Activated naive CD4-positive, alpha-beta T cell treated with anti-CD3 and anti-CD28 coated beads for 36 hours (primary cell): ENCODE measurements at places on chromosomes 1 and 21. TPM values are rescaled to one million over a fixed set of nuclear protein-coding genes. Genes with fewer than 3 reads are reported as not detected.

The TPTE gene
- total RNA-seq: not detected

The CASQ2 gene
- total RNA-seq: not detected

- DNase-seq: no peak
Observed at GRCh38 chr1:151693057-151693651, 23.4 kb downstream of the CELF3 start.

GRCh38 chr1:245156736-245157505 lies 2.1 kb downstream of the KIF26B start:
- DNase-seq: peak; percentile 29

- DNase-seq: no peak
Observed at GRCh38 chr1:214623430-214623829, 20.4 kb downstream of the CENPF start.

GRCh38 chr1:99676876-99677275 lies 31.0 kb downstream of the PALMD start:
- no peak for DNase-seq

DNA sequence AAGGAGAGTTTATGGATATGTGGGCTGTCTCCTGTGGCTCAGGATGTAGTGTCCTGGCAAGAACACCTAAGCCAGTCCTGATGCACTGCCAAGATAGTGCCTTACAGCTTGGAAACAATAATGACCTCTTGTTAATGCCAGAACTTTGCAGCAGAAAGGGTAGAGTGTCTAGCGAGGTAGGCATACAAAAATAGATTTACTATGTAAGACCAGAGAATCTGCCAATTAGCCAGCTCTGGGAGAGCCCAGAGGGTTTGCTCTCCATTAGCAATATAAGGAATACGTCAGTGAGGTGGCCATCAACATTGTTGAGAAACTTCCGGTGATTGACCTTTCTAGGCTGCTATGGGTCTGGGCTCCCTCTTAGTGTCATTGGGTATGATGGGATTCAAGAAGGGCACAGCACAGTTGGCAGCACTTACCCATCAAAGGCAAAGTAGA lies 178.5 kb upstream of the GALNT2 start:
- DNase-seq: no peak
